Activated T-cell treated with anti-CD3 and anti-CD28 coated beads for 4 hours (primary cell): ENCODE measurements at places on chromosomes 5 and 9.

DNA sequence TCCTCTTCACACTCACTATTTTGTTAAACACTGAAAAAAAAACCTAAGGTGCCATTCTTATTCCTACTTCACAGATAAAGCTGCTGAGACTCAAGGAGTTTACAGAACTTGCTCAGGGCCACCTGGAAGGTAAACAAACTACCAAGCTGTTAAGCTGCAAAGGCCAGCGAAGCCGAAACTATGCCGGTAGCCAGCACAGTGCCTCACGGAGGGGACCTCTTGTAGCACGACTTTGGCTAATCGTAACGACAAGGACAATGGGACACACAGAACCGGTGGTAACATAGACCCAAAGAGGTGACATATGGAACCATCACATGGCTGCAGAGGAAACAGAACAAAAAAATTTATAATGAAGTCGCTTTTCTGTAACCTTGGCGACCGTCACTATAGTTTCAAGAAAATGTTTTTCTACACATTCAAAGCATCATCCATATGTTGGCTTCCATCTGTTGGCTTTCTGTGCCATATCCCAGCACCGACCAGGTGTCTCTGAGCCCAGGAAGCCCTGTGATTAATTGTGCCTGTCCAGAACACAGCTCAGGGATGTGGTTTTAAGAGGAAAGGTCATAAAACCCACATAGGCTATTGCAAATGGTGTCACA lies 60.3 kb downstream of the S1PR3 start:
- no peak for DNase-seq

DNA sequence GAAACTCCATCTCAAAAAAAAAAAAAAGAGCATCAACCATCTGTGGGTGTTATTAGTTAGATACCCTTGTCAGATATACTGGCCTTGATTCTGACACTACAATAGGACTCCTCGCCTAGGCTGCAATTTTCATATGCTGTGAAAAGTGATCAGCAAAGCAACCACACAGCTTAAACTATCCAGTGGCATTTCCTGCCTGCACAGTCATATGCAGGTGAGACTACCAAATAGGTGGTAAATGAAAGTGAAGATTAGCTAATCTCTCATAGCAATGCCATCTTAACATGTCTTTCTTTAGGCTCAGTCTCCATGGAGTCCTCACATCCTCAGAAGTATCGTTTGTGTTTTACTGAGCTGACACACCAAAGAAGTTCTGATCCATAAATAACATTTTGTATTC lies 40.8 kb downstream of the GRAMD2B start:
- DNase-seq, result no peak

DNA sequence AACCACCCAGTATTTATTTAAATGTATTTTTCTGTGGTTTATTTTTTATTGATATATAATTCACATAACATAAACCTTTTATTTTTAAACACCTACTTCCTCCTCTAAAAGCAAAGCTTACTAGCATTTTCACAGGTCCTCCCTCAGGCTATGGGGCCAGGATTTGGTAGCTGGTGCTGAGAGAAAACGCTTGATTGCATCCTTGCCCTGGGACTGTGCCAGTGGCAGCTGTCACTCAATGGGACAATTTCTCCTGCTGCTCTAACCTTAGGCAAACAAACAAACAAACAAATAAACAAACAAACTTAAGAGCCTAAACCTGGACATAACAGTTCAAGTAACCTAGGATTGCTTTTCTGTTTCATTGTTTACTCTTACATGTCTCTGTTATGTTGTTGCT lies 102.7 kb downstream of the FOCAD start:
- no peak for DNase-seq

- DNase-seq, result no peak
These were observed 560 bp downstream of the ATP10B start for GRCh38 chr5:160851451-160851850.

- peak; percentile 60 for DNase-seq
These were observed 32.1 kb downstream of the PTPA start for GRCh38 chr9:129143031-129143927.

- no peak for DNase-seq
These were observed 140.9 kb upstream of the DMRT1 start for GRCh38 chr9:700365-701282.

DNA sequence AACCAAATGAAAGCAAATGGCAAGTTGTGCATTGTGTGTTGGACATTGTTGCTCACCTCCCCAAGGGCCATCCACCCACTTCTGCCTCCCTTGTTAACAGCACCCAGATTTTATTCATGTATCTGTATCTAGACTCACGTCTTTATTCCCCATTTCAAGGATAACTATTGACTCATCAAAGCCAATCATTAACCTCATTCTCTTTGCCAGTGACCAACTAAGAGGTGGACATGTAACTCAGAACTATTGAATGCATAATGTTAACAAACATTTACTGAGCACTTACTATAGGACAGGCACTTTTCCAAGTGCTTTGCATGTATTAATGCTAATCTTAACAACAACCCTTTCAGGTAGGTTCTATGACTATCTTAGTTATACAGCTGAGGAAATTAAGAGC lies 45.2 kb upstream of the SMARCA2 start:
- no peak for DNase-seq

- no peak for DNase-seq
These were observed 101.4 kb upstream of the SPEF2 start for GRCh38 chr5:35516271-35516670.

DNA sequence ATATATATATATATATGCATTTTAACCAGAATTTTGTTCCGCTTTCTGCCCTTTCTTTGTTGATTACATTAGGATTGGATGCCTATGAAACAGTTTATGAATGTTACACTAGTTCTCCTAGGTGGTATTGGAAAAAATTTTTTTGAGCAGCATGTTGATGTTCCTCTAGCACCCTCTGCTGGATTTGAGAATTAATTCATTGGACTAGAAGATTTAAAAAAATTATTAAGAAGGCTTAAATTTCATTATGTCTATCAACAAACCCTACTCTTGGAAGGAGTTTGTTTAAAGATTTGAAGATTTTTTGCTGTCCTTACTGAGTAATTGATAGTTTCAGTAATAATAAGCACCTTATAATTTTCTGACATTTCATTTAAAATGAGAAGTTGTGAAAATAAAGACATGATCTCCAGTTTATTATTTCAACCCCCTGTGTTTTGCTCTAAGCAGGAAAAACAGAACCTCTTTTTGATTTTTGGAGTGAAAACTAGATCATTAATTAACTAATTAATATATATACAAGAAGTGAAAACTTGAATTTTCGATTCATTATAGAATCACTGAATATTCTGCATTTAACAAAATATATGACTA lies 89.6 kb downstream of the CCDC171 start:
- no peak for DNase-seq

DNA sequence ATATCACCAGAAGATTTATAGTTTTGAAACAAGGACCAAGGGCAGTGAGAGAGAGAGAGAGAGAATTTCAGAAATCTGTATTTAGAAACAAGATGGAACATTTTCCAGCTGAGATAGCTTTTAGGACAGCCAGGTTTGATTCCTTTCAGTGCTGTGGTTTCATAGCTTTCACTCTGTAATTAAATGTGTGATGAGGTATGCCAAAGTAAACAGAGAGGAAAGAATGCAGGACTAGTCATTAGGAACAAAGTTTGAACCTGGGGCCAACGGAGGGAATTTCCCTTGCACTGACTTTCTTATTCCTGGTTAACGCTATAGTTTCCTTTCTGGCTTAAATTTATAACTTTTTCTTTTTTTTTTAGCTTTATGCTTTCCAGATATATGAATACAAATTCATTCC lies 10.0 kb upstream of the CCL28 start:
- no peak for DNase-seq

GRCh38 chr5:173808079-173808808 lies 79.9 kb upstream of the CPEB4 start:
- no peak for DNase-seq

- DNase-seq, result no peak
These were observed at the start of gene F2RL2 for GRCh38 chr5:76622973-76623596. TSS of gene F2RL2 (minus strand) at chr5:76623403. CDS start at chr5:76623230, 173 bp downstream.

- no peak for DNase-seq
These were observed 994.0 kb upstream of the SEMA6A start for GRCh38 chr5:117568622-117569021.

DNA sequence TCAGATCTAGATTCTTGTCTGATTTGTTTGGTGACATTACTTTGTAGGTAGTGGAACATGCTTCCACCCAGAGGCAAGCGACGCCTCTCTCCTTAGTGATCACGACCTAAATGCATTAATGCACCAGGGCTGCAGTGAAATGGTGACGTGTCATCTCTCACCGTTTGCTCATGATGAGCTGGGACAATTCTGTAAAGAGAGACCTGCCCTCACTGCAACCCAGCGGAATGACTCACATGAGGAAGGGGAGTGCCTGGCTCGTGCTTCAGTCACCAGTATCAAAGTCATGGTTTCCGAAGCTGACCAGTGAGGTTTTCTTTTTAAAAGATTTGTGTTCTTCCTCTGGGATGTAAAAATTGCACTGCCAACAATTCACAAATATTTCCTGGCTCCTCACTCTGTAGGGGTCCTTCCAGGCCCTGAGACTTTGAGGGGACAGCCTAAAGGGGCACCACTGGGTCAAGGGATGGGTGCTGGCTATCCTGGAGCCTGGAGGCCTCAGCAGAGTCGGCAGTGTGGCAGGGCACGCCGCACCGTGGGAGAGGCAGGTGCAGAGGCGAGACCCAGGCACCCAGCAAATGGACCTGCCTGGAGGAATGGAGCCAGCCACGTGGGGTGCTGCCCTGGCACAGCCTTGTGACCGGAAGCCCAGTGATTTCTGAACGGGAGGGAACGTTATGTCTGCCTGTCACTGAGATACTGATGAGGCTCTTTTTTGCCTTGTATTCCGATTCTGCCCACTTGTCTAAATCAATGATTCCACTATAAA lies 17.3 kb downstream of the QSOX2 start:
- DNase-seq, result no peak

DNA sequence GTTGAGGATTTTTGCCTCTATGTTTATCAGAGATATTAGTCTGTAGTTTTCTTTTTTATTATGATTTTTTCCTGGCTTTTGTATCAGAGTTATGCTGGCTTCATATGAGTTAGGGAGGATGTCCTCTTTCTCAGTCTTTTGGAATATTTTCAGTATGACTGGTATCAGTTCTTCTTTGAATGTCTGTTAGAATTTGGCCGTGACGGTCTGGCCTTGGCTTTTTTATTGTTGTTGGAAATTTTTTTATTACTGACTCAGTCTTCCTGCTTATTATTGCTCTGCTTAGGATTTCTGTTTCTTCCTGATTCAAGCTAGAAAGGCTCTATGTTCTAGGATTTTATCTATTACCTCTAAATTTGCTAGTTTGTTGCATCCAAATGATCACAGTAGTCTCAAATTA lies 421.9 kb downstream of the CDH10 start:
- DNase-seq, result no peak

DNA sequence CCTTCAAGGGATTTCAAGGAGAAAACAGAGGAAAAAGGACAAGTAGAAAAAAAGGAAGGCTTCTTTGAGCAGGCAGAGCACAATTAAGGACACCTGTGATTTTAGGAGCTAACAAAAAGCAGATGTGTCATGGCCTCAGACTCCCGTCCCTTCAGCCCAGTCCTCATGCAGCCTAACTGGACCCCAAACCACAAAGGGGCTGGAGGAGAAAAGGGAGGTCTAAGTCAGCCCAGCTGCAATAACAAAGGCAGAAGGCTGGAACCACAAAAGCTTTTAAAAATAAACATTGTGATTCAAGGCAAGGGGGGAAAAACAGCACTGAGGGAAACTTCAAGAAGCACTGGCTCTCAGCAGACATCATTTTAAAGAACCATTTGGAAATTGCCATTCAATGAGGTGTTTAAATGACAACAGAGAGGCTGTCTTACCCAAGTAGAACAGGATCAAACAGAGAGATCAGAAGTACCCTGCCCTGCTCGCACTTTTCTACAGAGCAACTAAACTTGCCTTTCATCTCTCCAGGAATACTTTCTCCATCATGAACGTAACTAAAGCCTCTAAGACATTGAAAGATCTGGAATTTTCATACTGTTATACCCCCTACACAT lies 89.3 kb downstream of the SEMA5A start:
- DNase-seq, result no peak

GRCh38 chr5:15946026-15946425 lies 233.6 kb downstream of the MARCHF11 start:
- no peak for DNase-seq

DNA sequence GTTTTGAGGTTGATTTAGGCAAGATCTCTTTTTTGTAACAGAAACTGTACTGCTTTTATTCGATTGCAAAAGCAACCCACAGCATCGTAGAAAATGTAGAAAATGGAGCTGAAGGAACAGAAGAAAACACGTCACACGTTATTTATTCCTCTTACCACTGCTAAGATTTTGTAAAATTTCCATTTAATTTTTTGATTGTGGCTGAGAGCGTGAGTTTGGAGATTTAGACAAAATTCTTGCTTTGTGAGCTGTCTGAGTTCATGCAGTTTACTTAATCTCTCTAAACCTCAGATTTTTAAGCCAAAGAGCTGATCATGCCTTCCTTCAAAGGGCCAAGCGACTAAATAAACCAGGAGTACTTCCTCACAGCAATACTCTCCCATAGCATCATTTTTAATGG lies 24.8 kb downstream of the DPYSL3 start:
- DNase-seq, result no peak

DNA sequence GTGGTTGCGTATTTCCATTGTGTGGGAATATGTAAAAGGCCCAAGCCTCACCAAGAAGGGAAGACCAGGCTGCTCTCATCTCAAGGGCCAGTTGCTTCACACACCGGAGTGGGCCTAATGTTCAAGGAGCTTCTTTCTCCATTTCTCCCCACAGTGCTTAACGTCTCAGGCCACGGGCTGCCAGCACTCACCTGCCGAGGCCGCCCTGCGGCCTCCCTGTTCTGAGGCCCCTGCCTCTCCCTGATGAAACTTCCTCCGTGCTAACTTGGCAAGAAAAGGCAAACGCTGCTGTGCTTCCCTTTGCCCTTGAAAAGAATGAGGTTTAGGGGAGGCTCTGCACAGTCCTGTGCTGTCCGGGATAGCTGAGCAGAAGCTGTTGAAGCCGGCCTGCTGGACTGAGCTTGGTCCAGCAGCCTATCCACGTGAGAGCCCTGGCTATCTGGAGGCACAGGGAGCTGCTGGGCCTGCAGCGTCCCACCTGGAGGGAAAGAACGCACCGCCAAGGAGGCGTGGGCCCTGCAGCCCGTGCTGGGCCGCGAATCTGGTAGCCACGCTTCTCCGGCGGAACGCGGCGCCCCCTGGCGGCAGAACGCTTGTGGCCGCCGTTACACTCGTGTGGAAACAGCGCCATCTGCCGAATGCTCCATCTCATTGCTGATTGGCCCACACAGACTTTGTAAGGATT lies 73.5 kb upstream of the PRSS3 start:
- DNase-seq, result peak; percentile 78

- no peak for DNase-seq
These were observed 99.5 kb downstream of the AOPEP start for GRCh38 chr9:94826044-94826443.

GRCh38 chr5:38932854-38933408 lies 87.1 kb downstream of the OSMR start:
- no peak for DNase-seq

- DNase-seq, result peak; percentile 69
These were observed 2.1 kb downstream of the SH2D3C start for GRCh38 chr9:127776195-127776923.

GRCh38 chr5:89582768-89583339 lies 699.9 kb upstream of the MEF2C start:
- no peak for DNase-seq

- no peak for DNase-seq
These were observed 46.3 kb downstream of the HSD17B3 start for GRCh38 chr9:96255698-96256097.
